ENCODE measurements at places on chromosomes 11 and 22.

DNA sequence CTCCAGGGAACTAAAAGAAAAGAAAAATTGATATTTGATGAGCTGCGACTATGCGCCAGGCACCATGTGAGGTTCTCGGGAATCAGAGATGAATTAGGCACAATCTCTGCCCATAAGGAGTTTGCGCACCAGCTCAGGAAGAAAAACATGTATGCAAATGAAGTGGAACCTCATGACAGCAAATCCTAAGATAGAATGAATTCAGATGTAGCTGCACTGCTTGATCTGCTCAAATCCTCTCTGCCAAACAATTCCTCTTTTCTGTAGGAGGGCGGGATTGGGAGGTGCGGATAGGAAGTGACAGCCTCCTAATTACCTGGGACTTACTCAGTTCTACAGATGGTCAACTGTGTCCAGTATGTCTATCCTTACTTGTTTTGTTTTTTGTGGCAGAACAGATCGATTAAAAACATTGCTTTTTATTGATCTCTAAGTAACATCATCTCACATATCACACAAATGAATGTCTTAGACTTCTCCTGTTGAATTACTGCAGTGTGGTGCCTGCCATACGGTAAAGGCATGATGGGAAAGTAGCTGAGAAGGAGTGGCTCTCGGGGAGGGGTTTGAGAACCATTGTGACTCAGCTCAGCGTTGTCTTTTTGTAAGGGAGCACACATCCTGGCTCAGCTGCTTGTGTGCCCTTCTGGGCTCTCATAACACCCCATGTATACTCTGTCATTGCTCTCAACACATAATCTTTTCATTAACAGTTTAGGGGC lies 13.9 kb downstream of the CRTAM start:
- no peak for DNase-seq

DNA sequence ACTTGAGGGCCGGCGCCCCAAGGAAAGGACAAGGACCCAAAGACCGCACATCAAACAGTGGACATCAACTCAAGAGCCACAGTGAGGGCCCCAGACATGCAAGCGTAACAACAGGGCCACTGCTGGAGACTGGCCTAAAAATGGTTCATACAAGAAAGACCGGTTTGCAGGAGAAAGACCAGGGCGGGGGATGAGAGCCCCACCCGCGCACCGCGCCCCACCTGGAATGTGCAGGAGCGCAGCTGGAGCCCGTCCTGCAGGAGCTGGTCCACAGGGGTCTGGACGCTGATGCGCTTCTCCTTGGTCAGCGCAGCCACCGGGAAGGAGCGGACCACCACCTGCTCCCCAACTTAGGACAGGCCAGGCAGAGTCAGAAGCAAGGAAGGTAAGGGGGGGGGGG lies 13.9 kb downstream of the SBF1 start:
- DNase-seq, result no peak

DNA sequence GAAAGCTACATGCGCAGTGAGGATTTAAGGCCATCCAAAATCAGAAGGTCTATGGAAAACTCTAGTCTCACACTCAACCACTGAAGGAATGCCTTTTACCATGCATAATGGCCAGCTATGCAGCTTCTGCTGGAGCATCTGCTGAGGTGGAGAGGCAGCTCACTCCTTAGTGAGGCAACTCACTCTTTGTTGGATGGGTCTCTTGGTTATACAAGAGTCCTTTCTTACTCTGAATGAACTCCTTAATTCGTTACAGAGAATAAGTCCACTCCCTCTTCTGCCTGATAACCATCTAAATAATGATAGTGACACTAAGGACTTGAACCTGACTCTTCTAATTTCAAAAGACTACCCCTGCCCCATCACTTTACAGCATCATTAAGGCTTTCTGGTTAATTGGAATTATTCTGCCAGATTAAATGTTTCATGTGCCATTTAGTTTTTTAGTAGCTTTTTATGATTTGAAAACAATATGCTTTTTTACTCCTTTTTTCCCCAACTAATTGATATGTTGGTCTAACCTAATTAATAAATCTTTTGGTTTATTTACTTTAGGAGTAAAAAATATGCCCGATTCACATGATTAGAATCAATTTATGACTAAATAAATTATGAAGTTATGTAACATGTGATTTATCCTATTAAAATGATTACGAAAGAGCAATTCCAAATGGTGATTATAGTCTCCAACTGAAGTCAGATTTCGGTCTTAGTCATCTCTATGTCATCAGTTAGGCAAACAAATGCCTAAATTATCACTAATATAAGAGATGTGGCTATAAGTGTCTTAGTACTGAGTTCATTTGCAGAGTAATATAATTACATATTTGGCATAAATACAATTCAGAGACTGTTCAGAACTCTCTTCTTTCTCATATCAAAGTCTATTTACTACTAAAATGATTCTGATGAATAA lies 286.7 kb upstream of the CCDC90B start:
- DNase-seq, result no peak

DNA sequence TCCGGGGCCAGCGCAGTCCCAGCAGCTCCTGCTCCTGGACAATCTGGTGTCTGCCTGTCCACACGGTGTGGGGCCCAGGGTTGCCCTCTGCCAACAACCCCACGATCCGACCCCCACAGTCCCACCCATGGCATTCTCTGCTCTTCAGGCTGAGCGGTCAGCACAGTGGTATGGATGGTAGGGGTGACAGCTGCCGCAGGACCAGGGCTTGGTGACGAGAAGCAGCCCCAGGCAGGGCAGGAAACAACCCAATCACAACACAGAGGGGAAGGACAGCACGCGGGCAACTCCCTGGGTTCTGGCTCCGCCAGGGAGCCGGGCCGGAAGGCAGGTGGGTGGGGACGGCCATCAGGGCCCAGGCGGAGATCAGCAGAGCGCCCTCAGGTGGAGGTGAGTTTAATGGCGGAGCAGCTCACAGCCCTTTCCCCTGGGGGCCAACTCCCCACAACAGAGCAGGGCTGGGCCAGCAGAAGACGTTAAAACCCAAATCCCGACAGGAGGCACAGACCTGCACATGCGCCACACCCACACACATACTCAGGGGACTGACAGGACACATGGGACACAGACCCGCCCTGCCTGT lies 5.3 kb upstream of the CHADL start:
- DNase-seq, result no peak

DNA sequence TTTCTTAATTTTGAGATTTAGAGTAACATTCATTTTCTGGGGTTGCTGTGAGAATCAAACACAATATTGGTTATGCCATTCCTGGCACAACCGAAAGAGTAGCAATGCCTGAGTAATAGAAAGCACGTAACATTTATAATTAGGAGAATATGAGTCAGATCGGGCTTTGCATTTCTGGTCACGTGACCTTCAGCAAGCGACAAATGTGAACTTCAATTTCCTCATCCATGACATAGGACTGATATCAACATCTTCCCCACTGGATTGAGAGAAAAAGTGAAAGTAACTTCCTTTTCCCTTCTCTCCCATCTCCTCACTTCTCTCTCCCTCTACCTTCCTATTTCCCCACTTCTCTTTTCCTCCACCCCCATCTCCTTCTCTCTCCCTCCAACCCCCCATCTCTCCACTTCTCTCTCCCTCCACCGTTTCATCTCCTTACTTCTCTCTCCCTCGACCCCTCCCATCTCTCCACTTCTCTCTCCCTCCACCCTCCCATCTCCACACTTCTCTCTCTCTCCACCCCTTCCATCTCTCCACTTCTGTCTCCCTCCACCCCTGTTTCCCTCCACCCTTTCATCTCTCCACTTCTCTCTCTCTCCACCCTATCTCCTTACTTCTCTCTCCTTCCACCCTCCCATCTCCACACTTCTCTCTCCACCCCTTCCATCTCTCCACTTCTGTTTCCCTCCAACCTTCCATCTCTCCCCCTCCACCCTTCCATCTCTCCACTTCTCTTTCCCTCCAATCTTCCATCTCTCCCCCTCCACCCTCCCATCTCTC lies 33.5 kb upstream of the CAT start:
- DNase-seq, result no peak

GRCh38 chr11:92236856-92237255 lies 12.2 kb downstream of the FAT3 start:
- DNase-seq, result no peak

GRCh38 chr11:398826-399225 lies 4.8 kb downstream of the PKP3 start:
- DNase-seq, result no peak

DNA sequence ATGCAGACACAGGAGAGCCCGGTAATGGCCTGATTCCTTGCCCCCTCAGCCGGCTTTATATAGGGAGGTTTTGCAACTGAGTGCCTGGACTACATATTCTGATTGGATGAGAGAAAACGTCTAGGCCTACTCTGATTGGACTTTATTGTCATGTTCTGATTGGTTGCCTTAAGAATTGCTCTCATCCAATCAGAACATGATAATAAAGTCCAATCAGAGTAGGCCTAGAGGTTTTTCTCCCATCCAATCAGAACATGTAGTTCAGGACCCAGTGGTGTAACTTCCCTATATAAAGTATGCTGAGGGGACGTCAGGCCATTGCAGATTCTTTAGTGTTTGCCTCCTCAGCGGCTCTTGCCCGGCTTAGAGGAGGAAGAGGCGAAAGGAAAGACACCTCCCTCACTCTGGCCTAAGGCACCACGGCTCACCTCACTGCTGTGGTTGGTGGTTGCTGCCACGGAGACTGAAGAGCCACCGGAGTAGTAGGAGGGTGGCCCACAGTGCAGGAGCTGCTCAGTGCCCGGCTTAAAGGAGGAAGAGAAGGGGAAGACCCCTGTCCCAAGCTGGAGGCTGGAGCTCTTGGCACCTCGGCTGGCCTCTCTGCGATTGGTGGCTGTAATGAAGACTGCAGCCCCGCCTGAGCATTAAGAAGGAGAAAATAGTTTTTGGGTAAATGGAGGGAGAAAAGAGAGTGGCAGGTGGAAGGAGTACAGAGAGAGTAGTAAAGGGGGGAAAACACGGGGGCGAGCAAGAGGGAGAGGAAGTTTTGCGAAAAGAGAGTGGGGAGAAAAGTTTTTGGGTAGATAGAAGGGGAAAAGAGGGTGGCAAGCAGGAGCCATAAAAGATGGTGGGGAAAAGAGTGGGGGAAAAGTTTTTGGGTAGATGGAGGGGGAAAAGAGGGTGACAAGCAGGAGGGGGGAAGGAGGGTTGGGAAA lies 116.7 kb upstream of the SERPIND1 start:
- DNase-seq, result no peak

GRCh38 chr22:22916215-22916951 lies 28.8 kb downstream of the IGLL5 start:
- no peak for DNase-seq
